ENCODE measurements at places on chromosomes 2 and 18. TPM values are rescaled to one million over a fixed set of nuclear protein-coding genes. Genes with fewer than 3 reads are reported as not detected.

DNA sequence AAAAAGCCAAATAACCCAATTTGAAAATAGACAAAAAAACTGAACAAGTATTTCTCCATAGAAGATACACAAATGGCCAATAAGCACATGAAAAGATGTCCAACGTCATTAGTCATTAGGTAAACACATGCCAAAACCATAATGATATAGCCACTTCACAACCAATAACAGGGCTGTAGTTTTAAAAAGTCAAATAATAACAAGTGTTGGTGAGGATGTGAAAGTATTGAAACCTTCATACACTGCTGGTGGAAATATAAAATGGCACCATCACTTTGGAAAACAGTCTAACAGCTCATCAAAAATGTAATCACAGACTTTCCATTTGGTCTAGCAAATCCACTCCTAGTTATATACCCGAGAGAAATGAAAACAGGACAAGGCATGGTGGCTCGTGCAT, 144.2 kb upstream of the CYP1B1 start:
- no peak for DNase-seq

- peak; percentile 91 for DNase-seq
Observed at GRCh38 chr2:144456680-144457079, 63.2 kb downstream of the ZEB2 start.

- peak; percentile 18 for DNase-seq
Observed at GRCh38 chr2:182917924-182918323, 51.5 kb upstream of the FRZB start.

GRCh38 chr2:222688917-222689316, 17.5 kb downstream of the MOGAT1 start:
- DNase-seq: no peak

LYPD1 gene
- total RNA-seq: 2.5 TPM
